PC-9 (cell line): ENCODE measurements at places on chromosomes 7 and 10.

DNA sequence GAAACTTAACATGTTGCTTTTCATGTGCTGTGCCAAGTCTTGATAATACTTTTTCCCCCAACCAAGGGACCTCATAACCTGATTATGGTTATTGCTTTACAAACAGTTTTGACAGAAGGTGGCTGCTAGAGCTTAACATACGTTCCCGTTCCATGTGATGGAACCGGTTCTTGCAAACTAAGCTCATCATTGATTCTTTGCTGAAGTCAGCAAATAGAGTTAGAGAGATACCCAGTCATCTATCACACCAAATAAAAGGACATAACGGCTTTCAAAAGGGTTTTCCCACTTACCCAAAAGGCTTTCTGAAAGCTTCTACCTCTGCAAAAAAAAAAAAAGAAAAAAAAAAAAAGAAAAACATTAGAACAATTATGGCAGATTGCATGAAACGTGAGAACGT lies 230.3 kb upstream of the MDFIC start:
- no peak overlapping the region for H3K4me3 ChIP-seq
- no peaks in the 10 kb centered on the region for H3K4me1 ChIP-seq
- H3K27ac ChIP-seq = no peak overlapping the region
- H3K36me3 ChIP-seq = no peaks in the 10 kb centered on the region
- H3K27me3 ChIP-seq = no peaks in the 10 kb centered on the region

DNA sequence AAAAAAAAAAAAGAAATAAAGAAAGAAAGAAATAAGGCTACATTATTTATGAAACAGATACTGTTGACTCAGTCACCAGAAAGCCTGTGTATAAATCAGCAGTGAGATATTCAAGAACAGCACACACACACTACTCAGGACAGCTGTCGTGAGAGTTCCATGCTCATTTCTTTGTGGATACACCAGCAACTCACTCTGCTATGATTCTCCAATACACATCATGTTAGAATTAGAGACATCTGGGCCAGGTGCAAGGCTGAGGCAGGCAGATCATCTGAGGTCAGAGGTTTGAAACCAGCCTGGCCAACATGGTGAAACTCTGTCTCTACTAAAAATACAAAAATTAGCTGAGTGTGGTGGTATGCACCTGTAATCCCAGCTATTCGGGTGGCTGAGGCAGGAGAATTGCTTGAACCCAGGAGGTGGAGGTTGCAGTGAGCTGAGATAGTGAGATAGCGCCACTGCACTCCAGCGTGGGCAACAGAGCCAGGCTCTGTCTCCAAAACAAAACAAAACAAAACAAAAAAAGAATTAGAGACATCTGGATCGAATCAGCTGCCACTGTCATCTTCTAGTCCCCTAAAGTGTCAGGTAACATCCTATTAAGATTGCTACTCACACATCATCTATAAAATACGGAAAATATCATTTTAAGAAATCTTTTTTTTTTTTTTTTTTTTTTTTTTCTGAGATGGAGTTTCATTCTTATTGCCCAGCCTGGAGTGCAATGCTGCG lies 11.2 kb upstream of the NUPR2 start:
- H3K4me1 ChIP-seq = no peaks in the 10 kb centered on the region
- no peak for DNase-seq
- H3K27me3 ChIP-seq = no peaks in the 10 kb centered on the region
- no peak overlapping the region for H3K27ac ChIP-seq
- no peaks in the 10 kb centered on the region for H3K36me3 ChIP-seq

GRCh38 chr7:26685606-26686005 lies 178.8 kb downstream of the SKAP2 start:
- no peak overlapping the region for H3K27ac ChIP-seq
- H3K36me3 ChIP-seq = 0 out of 2 replicates have a peak, but pooled peaks cover 4% of the 10 kb centered on the region
- DNase-seq = no peak
- no peak overlapping the region for H3K4me3 ChIP-seq

DNA sequence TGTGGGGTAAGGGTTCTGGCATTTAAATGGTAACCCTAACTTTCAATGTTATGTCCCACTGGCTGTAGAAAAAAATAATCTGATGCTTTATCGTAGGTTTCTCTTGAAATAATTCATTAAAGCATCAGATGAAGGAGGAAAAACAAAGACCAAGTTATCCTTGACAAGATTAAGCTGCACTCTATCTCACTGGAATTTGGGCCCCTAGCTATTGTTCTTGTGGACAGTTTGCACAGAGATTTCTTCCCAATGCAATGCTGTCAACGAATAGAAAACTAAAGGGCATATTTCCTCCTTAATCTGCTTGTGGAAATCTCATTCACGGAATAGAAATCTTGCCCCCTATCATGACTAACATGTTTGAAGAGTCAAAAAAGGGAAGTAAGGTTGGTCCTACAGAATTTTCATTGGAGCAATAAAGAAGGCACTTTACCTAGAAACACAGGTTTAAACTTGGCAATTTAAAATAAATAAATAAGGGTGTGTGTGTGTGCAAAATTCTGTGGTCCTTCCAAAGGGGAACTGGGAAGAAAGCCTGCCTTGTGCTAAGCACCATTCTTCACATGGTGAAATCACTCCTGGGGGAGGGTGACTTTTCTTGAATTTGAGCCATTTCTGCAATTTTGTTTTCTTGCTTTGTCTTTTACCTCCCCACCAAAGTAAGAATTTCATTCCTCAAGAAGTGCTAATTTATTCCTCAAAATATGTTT lies 242.8 kb downstream of the GLI3 start:
- peaks cover 57% of the 10 kb centered on the region for H3K27me3 ChIP-seq
- no peak overlapping the region for H3K4me3 ChIP-seq
- no peaks in the 10 kb centered on the region for H3K36me3 ChIP-seq
- H3K27ac ChIP-seq = no peak overlapping the region
- no peaks in the 10 kb centered on the region for H3K4me1 ChIP-seq

DNA sequence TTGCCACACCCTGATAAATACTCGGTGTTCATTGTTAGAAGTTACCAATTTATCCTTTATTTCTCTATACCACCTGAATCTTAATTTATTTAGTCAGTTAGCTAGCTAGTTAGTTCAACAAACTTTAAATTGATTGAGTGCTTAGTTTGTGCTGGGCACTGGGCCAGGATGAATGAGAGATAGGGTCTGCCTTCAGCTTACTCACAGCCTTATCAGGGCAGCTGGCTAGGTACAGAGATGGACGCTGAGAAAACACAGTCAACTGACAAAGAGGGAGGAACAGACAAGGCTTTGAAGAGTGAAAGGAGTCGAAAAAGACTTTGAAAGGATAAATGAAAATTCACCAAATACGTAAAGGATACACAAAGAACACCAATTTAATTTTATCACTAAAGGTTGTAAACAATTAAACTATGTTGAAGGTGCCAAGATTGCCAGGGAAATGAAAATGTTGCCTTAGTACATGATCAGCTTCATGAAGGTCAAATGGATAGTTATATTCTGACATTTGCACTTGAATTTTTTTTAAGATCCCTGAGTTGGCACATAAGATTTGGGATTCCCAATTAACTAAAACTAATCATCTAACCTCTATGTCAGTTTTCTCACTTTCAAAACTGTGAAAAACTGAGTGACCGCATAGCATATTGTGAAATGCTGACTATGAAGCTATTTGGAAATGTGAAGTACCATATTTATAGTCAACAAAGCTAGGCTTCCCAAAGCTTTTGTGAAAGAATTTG lies 2.1 kb downstream of the CAV2 start:
- no peaks in the 10 kb centered on the region for H3K27me3 ChIP-seq
- peak overlapping the region; percentile 81; the same call in 1 of the 2 replicates for H3K27ac ChIP-seq
- peaks cover 14% of the 10 kb centered on the region for H3K36me3 ChIP-seq
- peak overlapping the region; percentile 89 for H3K4me3 ChIP-seq

- no peak for DNase-seq
- H3K27me3 ChIP-seq = no peaks in the 10 kb centered on the region
- no peak overlapping the region for H3K27ac ChIP-seq
- H3K36me3 ChIP-seq = no peaks in the 10 kb centered on the region
- no peaks in the 10 kb centered on the region for H3K4me1 ChIP-seq
- no peak overlapping the region for H3K4me3 ChIP-seq
Observed at GRCh38 chr7:23628370-23628769, 31.2 kb downstream of the CCDC126 start.

GRCh38 chr10:8402576-8402975 lies 348.1 kb downstream of the GATA3 start:
- no peak overlapping the region for H3K4me3 ChIP-seq
- H3K27me3 ChIP-seq = no peaks in the 10 kb centered on the region
- no peak overlapping the region for H3K27ac ChIP-seq
- H3K36me3 ChIP-seq = no peaks in the 10 kb centered on the region
- peaks cover 31% of the 10 kb centered on the region for H3K4me1 ChIP-seq

DNA sequence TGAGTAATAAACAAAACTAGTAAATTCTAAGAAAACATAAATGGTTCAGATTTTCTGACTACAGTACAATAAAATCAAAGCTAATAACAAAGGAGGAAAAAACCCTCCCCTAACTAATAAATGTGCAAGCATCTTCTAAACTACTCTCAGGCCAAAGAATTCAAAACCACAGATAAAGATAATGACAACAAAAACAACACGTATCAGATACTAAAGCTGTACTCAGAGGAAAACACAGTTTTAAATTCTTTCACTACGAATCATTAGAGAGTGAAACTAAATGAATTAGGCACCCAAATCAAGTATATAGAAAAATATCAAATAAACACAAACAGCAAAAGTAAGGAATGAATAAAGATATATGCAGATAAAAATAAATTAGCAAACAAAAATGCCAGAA lies 200.9 kb downstream of the TEX36 start:
- H3K4me3 ChIP-seq = no peak overlapping the region
- peak overlapping the region; percentile 34 for H3K27ac ChIP-seq
- no peaks in the 10 kb centered on the region for H3K36me3 ChIP-seq

DNA sequence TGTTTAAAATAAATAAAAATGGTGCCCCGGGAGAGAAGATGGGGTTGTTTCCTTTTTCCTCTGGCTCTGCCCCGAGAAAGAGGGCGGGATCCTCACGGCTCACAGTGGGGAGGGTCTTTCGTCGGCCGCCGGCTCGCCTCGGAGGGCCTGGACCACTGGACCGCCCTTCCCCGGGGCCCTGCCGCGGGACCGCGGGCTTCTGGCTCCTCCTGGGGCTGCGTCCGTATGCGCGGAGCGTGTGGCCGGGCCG lies 3.5 kb upstream of the IGF2BP3 start:
- no peak for DNase-seq
- no peaks in the 10 kb centered on the region for H3K36me3 ChIP-seq
- H3K27me3 ChIP-seq = no peaks in the 10 kb centered on the region
- H3K4me3 ChIP-seq = peak overlapping the region; percentile 73
- H3K27ac ChIP-seq = peak overlapping the region; percentile 92

GRCh38 chr10:129525401-129525801 lies 58.4 kb downstream of the MGMT start:
- H3K27ac ChIP-seq = no peak overlapping the region
- no peaks in the 10 kb centered on the region for H3K4me1 ChIP-seq
- H3K27me3 ChIP-seq = no peaks in the 10 kb centered on the region
- no peaks in the 10 kb centered on the region for H3K36me3 ChIP-seq

DNA sequence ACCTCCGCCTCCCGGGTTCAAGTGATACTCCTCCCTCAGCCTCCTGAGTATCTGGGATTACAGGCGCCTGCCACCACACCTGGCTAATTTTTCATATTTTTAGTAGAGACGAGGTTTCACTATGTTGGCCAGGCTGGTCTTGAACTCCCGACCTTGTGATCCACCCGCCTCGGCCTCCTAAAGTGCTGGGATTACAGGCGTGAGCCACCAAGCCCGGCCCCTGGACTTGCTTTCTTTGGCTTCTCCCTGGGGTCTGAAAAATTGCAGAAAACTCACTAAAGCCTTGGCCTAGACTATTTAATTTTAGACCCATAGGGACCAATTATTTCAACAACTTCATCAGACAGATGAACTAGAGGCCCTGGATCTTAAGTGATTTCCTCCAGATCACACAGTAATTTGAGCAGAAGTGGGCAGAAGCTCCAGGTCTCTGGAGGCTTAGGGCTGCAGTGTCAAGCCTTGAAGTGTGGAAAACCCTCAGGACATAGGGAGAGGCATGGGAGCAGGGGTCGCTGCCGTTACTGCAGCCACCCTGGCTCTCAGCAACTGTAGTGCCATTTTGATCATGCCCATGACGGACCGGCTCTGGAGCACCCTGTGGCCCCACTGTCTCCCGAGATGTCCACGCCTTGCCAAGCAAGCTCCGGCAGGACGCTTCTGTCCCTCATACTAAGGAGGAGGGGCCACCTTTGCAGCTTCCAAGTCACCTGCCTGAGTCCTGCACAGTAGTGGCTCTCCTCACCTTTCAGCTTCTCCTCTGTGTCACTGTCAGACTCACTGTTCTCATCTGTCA lies 72.4 kb downstream of the DENND2A start:
- DNase-seq = no peak
- H3K27me3 ChIP-seq = no peaks in the 10 kb centered on the region
- peaks cover 55% of the 10 kb centered on the region for H3K4me1 ChIP-seq
- H3K36me3 ChIP-seq = no peaks in the 10 kb centered on the region
- H3K4me3 ChIP-seq = no peak overlapping the region
- H3K27ac ChIP-seq = no peak overlapping the region

- H3K27me3 ChIP-seq = peaks cover 40% of the 10 kb centered on the region; the same call in 1 of the 2 replicates
- no peaks in the 10 kb centered on the region for H3K4me1 ChIP-seq
- H3K27ac ChIP-seq = no peak overlapping the region
- no peak for DNase-seq
- no peaks in the 10 kb centered on the region for H3K36me3 ChIP-seq
Observed at GRCh38 chr10:7302930-7303557, 107.8 kb downstream of the SFMBT2 start.

- no peaks in the 10 kb centered on the region for H3K36me3 ChIP-seq
- H3K4me3 ChIP-seq = no peak overlapping the region
- no peaks in the 10 kb centered on the region for H3K27me3 ChIP-seq
Observed at GRCh38 chr10:90226517-90226916, 525.1 kb downstream of the KIF20B start.

- peaks cover 66% of the 10 kb centered on the region for H3K4me1 ChIP-seq
- peak overlapping the region; percentile 77; the same call in 1 of the 2 replicates for H3K4me3 ChIP-seq
- H3K27ac ChIP-seq = no peak overlapping the region
- DNase-seq = no peak
- H3K27me3 ChIP-seq = no peaks in the 10 kb centered on the region
Observed at GRCh38 chr7:16648551-16648950, 2.6 kb downstream of the BZW2 start.

- peaks cover 22% of the 10 kb centered on the region; the same call in 1 of the 2 replicates for H3K27me3 ChIP-seq
- no peaks in the 10 kb centered on the region for H3K36me3 ChIP-seq
- no peak overlapping the region; the same call in 1 of the 2 replicates for H3K4me3 ChIP-seq
- peak; percentile 90 for DNase-seq
Observed at GRCh38 chr7:55348502-55348901, 16.6 kb upstream of the LANCL2 start.

DNA sequence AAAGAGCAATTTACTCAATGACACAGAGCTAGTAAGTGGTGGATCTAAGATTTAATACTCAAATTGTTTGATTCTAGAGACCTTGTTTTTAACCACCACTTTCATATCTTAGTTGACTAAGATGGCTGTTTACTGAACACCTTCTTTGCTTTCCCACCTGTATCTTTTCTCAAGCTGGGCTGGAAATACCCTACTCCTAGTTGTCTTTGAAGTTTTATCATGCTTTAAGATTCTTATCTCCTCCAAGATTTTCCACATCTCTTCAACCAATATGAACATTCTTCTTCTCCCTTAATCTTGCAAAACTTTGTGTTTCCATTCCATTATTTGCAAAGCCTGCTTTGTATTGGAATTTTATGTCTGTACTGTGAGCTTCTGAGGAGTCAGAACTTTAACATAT lies 157.9 kb downstream of the NXPH1 start:
- H3K4me1 ChIP-seq = no peaks in the 10 kb centered on the region
- DNase-seq = no peak
- no peak overlapping the region for H3K4me3 ChIP-seq
- H3K36me3 ChIP-seq = no peaks in the 10 kb centered on the region
- H3K27me3 ChIP-seq = no peaks in the 10 kb centered on the region

GRCh38 chr7:43353902-43354301 lies 229.0 kb upstream of the STK17A start:
- no peak overlapping the region for H3K27ac ChIP-seq
- peaks cover 23% of the 10 kb centered on the region for H3K27me3 ChIP-seq
- DNase-seq = no peak
